ENCODE measurements at places on chromosomes 2 and 18. TPM values are rescaled to one million over a fixed set of nuclear protein-coding genes. Genes with fewer than 3 reads are reported as not detected.

DNA sequence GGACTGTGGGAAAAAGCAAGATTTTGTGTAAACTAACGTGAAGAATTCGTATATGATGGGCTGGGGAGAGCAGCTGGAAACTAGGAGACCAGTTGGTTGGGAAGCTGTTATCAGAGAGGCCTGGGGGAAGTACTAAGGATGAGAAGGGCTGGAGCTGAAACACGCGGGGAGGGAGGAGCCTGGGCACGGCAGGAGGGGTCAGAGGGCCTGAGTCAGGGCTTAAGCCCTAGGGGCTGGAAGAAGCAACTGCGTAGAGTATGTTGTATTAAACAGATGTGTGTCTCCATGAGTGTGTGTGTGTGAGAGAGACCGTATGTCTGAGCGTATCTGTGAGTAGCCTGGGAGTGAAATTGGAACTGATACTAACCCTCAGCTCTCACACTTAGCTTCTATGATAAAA lies 8.4 kb downstream of the POMC start:
- no peak for DNase-seq

DNA sequence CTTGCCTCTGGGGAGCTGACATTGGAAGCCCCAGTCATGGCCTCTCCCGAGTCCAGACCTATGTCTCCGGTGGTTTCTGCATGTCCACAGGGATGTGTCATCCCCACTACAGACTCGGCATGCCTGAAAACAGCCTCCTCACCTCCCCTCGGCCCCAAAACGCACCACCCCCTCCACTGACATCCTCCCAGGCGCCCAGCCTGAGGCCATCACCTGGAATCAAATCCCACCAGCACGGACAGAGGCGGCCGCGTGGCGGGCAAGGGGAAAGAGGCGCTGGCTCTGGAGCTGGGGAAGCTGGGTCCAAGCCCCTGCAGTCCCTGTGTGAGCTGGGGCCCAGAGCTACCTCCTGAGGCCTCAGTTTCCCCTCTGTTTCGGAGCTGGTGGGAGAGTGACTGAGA lies 69.9 kb upstream of the SMAD7 start:
- DNase-seq: no peak

GRCh38 chr2:240306185-240306584 lies 129.3 kb upstream of the GPC1 start:
- no peak for DNase-seq

- no peak for DNase-seq
Observed at GRCh38 chr18:4878480-4878879, 318.6 kb downstream of the AKAIN1 start.

GRCh38 chr2:72689579-72690195 lies 136.1 kb downstream of the EXOC6B start:
- no peak for DNase-seq

GRCh38 chr2:232886632-232887031 lies 16.6 kb downstream of the SNORC start:
- DNase-seq: no peak

DNA sequence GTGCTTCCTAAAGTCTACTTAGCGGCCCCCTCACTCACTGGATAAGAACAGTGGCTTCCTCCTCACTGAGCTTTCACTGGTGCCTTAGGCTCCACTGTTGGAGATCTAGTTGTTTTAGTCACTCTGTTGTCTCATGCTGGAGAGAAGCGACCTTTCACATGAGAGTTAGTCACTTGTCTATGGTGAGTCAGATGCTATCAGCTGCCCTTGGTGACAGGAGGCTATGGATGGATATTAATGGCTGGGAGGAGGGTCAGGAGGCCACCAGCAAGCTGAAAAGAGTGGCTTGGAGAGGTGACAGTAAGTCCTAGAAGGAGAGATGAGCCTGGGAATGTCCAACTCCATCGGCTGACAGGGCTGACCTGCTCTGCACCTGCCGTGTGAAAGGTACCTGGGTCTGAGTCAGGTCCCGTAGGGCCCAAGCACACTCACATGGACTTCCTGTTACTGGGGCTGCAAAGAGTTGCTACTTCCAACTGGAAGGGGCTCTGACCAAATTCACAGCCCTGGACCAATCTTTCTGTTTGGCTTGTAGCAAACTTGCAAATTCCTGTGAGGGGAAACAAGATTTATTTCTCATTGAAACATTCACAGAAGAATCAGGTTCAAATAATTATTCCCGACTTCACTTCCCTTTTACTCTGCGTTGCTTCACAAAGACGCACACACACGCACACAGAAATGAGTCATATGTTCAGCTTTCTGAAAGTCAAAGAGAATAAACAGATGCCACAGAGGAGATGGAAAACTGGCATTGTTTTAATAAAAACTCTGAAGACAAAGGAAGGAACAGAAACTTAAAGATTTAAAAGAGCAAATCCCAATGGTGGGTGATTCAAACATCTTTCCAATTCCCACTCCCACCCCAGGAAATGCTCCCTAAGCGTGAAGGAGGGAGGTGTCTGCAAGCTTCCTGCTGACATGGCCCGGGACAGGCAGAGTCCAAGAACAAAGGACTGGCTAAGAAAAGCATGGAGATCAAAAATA lies 203.5 kb upstream of the TWIST2 start:
- no peak for DNase-seq

C2orf78 gene
- not detected for total RNA-seq

DNA sequence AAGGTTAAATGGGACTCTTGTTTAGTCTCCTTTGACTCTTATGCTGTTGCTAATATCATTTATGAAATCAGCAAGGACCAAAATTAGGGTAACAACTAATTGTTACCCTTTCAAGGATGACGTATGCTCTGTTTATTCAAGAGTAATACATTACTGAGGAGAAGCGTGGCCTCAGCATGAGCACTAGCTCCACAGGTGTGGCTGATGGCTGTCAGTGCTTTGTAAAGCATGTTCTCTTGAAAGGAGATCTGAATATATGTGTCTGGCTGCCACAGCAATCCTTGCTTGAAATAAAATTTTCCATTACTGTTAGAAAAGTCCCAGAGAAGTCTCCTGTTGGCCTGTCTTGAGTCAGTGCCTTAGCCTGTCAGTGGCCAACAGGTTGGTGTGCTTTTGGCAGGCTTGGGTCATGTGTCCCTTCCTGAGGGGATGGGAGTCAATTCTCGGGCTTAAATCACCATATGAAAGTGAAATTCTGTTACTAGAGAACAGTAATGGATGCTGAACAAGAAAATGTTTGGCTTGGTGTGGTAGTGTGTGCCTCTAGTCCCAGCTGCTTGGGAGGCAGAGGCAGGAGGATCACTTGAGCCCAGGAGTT lies 32.7 kb downstream of the ABI2 start:
- DNase-seq: no peak

DNA sequence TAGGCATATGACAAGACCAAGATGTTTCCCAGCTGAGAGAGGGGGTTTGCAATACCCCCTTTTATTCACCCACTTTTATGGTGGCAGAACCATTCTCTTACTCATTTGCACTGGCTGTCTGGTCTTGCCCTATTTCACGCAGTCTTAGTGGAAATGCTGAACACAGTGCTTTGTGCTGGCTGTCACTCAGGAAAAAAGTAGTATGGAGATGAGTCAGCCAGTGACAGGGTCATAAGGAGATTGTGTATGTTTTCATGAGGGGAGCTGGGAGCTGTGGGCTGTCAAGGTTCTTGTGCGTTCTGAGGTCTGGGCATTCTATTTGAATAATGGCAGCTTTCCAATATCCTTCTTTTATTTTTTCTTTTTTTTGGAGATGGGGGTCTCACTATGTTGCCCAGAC lies 10.9 kb upstream of the CNRIP1 start:
- no peak for DNase-seq

SLC19A3 gene
- total RNA-seq: 150 TPM

- DNase-seq: no peak
Observed at GRCh38 chr2:113024764-113025163, 19.5 kb downstream of the IL36A start.

DNA sequence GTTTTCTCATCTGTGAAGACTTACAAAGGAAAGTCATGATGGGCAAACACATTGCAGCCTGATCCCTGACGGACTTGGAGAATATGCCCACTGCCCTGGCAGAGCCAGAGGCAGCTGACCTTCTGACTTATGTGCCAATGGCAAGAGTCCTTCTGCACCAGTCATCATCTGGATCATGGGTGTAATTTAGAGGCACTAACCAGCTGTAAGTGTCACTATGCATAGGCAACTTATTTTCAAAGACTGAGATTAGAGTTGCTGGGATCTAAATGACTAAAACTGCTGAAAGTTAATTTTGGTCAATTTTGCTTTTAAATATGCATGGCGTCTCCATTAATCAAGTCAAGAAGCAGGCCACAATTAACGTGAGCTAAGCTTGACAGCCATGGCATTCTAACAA lies 261.2 kb downstream of the BCL11A start:
- no peak for DNase-seq

DNA sequence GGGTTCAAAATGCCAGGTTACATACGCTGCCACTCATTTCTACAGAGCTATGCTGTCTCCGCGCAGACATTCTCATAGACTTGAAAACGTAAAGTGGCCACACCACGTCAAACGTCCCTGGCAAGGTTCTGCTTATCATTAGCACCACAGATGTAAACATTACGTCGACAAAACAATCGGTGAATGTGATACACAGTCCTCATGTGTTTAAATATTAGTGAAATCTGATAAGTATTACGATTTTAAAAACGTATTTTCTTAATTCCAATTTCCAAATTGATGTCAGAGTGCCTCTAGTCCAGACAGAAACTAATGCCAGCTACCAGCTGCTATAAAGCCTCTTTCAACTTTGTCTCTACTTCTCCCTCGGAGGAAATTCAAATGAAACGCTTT lies 1.2 kb downstream of the STK17B start:
- no peak for DNase-seq

- no peak for DNase-seq
Observed at GRCh38 chr2:203867561-203868200, at the start of gene CTLA4. Gene CTLA4 (plus strand): TSS chr2:203867771. CDS start chr2:203867943, 172 bp downstream.

- no peak for DNase-seq
Observed at GRCh38 chr2:74756356-74756890, 77.5 kb upstream of the HK2 start.

Measured in omental fat pad (tissue), 4 donors.